ENCODE measurements at places on chromosomes 5 and 9.

DNA sequence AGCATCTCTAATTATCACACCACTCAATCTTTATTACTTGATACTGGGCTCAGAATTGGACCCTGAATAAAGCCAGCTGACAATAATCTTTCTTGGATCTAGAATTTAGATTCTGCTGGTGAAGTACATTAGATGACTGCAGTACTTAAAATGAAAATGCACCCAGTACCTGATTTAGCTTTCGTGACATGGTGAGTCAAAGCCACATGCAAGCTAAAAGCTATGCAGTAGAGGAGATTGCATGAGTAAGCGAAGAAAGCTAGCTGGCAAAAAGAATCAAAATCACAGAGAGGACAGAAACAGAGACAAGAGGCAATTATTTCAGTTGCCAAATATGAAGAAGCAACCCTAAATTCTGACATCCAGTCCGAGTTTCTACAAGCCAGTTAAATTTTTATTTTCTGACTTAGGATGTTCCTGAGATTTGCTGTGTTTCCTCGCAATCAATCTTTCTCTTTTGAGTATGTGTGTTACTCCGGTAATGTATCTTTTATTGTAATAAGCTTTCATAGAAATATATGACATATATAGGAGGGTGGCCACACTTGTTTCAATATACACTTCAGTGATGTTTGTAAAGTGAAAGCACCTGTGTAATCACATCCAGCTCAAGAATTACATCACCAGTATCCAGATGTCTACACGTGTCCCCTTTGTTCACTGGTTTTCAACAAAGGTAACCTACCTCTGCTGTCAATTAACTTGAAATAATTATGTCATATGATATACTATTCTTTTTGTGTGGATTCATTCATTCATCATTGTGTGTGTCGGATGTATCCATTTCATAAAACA, 101.7 kb downstream of the CDH18 start:
- H3K4me1 ChIP-seq, result no peaks in the 10 kb centered on the region
- H3K4me3 ChIP-seq, result no peak overlapping the region
- no peaks in the 10 kb centered on the region for H3K27me3 ChIP-seq
- no peaks in the 10 kb centered on the region for H3K36me3 ChIP-seq

DNA sequence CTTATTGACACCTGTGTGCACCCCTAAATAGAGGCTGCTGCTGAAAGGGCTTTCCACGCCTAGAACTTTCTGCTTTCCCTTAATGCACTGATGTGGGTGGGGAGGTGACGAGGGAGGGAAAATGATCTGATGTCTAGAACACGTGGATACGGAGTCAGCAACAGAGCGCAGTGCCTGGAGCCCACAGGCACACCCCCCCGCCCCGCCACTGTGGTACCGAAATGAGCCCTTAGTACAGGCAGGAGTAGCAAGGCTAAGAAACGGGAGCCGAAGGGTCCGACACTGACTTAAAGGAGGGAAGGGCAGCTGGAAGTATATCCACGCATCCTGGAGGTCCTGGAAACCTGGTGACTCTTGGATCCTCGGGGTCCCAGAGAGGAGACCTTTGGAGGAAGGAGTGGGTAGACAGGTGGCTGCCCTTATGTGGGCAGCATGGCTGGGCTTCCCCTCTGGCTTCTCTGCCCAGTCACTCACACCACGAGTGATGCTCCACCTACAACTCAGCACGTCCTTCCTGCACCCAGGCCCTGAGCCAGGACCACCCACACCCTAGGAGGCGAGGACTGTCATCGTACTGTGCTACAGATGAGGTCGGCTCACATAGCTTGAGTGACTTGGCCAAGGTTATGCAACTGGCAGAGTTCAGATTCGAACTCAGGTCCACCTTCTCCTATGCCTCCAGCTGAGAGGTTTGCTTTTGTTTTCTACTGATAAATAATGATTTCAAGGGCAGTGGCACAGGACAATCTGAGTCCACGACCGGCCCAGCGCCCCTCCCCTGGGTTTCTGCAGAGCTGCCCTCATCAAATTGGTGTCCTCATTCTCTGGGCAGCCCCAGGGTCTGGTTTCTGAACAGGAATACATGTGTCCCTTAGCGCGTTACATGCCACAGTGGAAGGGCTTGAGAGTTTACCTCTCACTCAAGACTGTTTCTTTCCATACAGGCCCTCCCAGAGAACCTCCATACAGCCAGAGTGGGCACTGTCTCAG, 4.7 kb upstream of the VAV2 start:
- no peak overlapping the region for H3K4me3 ChIP-seq
- H3K36me3 ChIP-seq, result no peaks in the 10 kb centered on the region
- DNase-seq, result no peak

DNA sequence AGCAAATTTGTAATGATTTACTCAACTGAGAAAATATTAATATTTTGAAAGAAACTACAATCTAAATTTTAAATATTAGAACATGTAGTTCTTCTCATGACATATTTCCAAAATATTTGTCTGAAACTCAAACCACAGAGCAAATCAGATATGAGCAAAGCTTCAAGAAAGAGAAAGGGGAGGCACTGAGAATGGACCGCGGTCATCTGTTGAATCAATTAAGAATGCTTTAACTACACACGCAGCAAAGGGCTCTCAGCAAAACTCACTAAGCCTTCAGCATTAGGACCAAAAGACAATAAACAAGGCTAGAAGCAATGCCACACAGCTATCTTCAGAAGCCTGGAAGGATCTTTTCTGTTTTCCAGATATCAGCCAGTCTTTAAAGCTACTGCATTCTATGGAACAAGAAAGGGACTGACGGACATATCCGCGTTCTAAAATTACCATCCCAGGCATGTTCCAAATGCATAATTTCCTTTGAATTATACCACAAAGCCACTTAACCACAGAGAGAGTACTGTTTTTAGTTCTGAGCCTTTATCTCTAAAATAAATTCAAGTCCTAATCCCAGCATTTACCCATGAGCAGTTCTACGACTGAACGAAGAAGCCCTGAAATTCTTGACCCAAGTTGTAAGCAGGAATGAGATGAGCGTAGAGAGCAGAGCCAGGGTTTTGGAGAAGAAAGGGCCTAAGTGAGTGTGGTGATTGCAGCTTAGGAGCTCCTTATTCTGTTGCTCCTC, 513.5 kb downstream of the AGTPBP1 start:
- peaks cover 16% of the 10 kb centered on the region for H3K27me3 ChIP-seq
- H3K4me1 ChIP-seq, result no peaks in the 10 kb centered on the region
- no peak overlapping the region for H3K4me3 ChIP-seq
- DNase-seq, result no peak
- H3K36me3 ChIP-seq, result no peaks in the 10 kb centered on the region
- no peak overlapping the region for H3K27ac ChIP-seq

DNA sequence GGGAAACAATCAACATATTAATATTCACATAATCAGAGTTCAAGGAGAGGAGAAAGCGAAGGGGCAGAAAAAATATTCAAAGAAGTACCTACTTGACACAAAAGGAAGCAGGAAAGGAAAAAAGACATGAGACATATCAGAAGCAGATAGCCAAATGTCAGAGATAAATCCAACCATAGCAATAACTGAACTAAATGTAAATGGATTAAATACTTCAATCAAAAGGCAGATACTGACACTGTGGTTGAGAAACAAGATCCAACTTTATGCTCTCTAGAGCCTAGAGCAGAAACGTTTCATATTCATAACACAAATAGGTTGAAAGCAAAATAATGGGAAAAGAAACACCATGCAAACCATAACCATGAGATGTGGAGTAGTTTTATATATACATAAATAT, 9.0 kb downstream of the MRPS2 start:
- no peak overlapping the region for H3K4me3 ChIP-seq
- peaks cover 4% of the 10 kb centered on the region for H3K27me3 ChIP-seq
- no peak for DNase-seq
- H3K4me1 ChIP-seq, result no peaks in the 10 kb centered on the region

GRCh38 chr9:14383294-14383693, 69.4 kb upstream of the NFIB start:
- DNase-seq, result no peak
- no peaks in the 10 kb centered on the region for H3K27me3 ChIP-seq
- H3K36me3 ChIP-seq, result no peaks in the 10 kb centered on the region
- no peaks in the 10 kb centered on the region for H3K4me1 ChIP-seq
